ENCODE measurements at places on chromosomes 7 and 10.

- DNase-seq: no peak
Measured at GRCh38 chr10:92184977-92185376, 105.9 kb downstream of the CPEB3 start.

DNA sequence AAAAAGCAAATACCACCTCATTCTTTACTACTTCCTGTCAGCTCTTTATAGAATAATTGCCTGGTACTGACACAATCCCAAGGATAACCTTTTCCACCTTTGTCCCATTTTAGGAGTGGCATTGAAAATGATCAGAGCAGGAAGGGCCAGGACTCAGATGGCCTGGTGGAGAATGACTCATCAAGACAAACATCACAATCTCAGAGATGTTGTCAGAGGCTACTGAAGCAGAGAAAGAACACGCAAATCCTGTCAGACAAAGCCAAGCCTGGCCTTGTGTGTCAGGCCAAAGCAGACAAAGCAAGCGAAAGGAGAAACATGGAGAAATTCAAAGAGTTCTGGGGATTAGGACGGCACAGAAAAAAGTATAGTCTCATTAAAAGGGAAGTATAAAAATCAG, 40.9 kb downstream of the NSUN6 start:
- DNase-seq: no peak

GRCh38 chr10:32376771-32377170, 29.8 kb upstream of the EPC1 start:
- DNase-seq: no peak

GRCh38 chr7:64884085-64884912, 18.8 kb upstream of the ZNF273 start:
- no peak for DNase-seq

- DNase-seq: no peak
Measured at GRCh38 chr7:25832456-25832855, 319.5 kb upstream of the NFE2L3 start.

- no peak for DNase-seq
Measured at GRCh38 chr7:100380196-100380595, 6.9 kb downstream of the PILRA start.

DNA sequence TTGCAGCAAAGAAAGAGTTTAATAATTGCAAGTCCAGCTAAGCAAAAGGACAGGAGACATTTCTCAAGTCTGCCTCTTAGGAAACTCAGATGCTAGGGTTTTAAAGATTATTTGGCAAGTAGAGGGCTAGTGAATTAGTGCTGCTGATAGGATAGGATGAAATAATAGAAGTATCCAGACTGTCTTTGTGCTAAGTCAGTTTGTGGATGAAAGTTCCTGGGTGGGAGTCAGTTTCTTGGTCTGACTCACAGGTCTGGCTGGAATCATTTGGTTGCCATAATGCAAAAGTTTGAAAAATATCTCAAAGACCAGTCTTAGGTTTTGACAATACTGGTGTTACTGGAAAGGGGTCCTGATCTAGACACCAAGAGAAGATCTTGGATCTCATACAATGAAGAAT, 42.6 kb upstream of the INHBA start:
- DNase-seq: no peak

DNA sequence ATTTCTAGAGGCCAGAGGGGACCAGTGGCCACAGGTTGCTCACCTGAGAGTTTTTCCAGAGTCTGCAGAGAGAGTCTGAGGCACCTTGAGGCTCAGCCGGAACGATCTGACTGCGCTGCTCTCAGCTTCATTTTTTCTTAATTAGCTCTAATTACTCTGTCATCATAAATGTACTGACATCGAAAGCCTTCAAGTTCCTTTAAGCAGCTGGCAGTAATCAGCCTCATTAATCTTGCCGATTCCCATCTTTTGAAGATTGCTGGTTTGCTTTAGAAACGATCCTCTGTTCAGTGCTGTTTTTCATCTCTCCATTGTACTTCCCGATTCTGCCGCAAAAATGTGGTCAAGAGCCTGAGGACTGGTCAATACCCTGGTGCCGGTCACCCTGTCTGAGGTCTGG, 454.7 kb downstream of the TYW1 start:
- DNase-seq: no peak

Data from activated T-cell treated with anti-CD3 and anti-CD28 coated beads, Interleukin-2, amount 50 U/mL, for 72 hours (primary cell).